ENCODE measurements at places on chromosomes 7 and 10.

GRCh38 chr10:48493083-48493871, 111.6 kb downstream of the ARHGAP22 start:
- DNase-seq: no peak

GRCh38 chr7:674454-675410, 51.8 kb upstream of the DNAAF5 start:
- no peak for DNase-seq

DNA sequence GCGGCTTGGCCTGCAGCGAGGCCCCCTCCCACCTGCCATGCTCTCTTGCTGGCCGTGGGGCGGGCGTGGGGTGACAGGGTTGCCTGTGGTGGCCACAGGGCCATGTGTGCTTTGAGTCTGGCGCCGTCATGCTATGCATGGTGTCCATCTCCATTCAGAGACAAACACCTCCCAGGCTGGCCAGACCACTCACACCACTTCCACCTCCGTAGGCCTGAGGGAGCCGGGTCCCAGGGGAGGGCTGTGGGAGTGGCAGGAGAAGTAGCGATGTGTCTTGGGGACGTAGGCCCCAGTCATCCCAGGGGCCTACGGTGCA, 65.5 kb downstream of the DNAJB6 start:
- no peak for DNase-seq

DNA sequence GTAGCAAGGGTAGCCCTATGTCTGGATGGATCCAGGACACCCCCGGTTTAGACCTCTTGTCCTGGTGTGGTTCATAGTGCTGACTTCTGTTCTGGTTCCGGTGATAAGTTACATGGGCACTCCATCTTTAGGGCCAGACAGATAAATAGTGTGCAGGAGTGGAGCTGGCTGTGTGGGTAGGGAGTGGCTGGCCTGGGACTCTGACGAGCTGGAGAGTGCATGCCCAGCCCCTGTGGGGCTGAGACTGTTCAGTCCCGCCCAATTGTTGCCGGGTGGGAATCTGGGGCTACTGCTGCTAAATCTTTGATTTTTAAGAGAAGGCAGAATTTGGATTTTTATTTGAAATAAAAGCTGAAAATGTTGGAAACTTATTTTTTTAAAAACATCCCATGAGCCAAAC, 27.3 kb downstream of the PDCD11 start:
- DNase-seq: no peak

GRCh38 chr10:14244147-14244546, 86.6 kb downstream of the FRMD4A start:
- no peak for DNase-seq

DNA sequence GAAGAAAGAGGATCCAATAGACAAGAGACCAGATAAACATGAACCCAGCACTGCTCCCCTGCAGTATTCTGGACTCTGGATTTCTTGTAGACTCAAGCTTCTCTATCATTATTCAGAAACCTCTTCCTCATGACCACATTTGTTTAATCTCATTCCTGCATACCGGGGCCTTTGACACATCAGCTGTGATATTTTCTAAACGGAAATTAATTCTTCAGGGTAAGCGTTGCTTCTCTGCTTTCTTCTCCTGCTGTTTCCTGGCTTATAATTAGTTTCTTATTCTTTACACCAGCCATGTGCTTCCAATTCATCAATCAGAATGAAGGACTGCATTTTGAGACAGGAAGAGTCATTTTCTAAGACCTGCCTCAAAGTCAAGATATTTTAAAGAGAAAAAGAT, 54.2 kb upstream of the TARP start:
- DNase-seq: no peak

DNA sequence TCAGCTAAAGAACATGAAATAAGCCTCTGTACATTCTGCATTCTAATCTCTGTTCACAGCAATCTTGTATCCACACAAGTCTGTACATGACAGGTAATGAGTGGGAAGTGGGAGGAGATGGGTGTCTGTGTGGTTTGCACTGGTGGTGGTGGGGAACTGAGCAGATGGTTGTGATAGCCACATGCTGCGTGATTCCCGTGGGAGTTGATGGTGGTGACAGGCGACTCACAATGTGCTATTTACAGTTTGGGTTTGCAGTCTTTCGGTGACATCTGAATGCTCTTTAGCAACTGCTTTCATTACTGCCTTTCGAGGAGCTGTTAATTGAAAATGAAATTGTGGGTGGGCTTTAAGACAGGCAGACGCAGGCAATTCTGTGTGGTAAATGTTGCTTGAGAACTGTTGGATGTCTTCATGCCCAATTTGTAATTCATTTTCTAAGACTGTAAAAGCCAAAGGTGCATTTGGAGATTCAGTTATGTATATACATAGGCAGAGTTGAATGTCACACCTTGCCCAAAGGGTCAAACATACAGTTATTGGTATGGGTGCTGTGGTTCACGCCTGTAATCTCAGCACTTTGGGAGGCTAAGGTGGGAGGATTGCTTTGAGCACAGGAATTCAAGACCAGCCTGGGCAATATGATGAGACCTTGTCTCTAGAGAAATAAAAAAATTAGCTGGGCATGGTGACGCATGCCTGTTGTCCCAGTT, 308.2 kb downstream of the AUTS2 start:
- DNase-seq: no peak

DNA sequence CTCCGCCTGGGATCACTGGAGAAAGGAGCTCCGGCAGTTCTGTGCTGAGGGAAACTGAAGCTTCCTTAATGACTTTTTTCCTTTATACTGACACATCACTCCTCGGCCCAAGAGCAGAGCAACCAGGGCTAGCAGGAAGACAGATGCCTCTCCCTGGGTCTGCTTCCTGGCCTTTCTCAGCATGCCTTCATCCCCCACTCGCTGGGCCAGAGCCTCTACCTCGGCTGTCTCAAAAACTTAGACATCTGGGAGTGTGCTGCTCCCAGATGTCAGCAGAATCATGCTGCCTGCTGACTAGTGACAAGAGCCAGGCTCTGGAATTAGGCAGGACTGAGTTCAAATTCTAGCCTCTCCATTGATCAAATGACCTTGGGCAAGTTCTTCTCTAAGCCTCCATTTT, 24.4 kb upstream of the LRRC4 start:
- no peak for DNase-seq

Data from fibroblast of gingiva (primary cell).